ENCODE measurements at places on chromosomes 3 and 15.

DNA sequence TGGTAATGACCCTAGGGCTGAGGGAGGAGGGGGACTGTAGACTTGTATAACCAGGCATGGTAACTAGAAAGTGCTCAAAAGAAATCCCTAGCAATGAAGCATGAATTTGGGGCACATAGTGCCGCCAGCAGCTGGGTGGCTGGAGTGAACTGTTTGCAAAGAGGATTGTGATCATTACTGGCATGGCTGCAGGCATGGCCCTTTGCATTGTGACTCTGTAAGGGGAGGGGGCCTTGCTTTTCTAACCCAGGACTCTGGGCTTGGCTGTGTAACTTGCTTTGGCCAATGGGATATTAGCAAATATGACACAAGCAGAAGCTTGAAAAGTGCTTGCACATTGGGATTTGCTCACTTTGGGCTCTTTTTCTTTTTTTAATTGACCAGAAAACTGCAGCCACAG, 112.5 kb upstream of the RAD18 start:
- no peak for DNase-seq

DNA sequence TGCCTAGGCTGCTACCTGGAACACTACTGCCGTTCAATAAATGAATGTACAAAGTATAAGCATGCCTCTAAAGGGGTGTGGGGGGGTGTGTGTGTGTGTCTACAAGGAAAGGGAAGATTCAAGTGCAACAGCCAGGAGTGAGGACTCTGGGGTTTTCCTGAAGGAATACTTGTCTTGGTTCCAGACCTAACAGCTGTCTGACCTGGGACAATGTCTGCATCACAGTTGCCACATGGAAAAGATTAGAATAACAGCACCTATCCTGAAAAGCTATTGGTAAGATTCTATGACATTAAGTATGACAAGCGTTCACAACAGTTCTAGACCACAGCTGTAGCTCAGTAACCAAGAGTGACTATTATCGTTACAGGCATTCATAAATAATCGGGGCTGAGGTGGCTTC, 345.2 kb downstream of the FOXP1 start:
- DNase-seq, result no peak

GRCh38 chr15:48058371-48058770, 62.4 kb upstream of the SLC24A5 start:
- DNase-seq, result no peak

DNA sequence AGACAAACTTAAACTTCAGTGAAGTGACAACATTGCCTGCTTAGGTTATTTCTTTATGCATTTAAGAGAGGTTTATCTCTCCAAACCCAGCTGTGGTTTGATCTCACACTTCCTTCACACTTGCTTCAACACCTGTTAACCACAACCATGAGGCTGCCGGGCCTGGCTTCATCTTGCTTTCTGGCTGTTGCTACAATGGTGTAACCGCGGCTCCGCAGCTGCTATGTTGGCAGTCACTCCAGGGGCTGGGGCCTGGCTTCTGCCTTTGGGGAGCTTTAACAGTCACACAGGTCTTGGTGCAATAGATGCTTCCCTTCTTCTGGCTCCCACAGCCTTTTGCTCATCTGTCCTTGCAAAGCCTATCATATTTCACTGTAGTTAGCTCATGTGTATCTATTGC, 72.9 kb upstream of the MNS1 start:
- peak; percentile 28 for DNase-seq
